ENCODE measurements at places on chromosomes 7 and 10.

- DNase-seq: no peak
Measured at GRCh38 chr10:14439451-14440259, 108.9 kb upstream of the FRMD4A start.

GRCh38 chr10:13184730-13185514, 23.6 kb downstream of the MCM10 start:
- DNase-seq: no peak

GRCh38 chr7:47420122-47420780, 161.7 kb downstream of the TNS3 start:
- no peak for DNase-seq

DNA sequence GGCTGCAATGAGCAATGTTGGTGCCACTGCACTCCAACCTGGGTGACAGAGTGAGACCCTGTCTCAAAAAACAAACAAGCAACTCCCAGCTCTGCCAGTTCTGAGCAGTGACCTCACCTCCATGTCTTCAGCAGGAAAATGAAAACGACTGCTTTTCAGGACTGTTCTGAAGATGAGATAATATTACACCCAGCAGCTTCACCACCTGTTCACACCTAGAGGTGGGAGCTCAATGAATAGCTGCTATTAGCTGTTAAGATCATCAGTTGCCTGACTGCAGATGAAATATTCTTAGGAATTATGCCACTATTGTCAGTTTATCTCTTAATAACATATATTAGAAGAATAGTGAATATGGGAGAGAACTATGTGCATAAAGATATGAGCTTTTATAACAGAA, 48.4 kb upstream of the CYTH3 start:
- DNase-seq: no peak

DNA sequence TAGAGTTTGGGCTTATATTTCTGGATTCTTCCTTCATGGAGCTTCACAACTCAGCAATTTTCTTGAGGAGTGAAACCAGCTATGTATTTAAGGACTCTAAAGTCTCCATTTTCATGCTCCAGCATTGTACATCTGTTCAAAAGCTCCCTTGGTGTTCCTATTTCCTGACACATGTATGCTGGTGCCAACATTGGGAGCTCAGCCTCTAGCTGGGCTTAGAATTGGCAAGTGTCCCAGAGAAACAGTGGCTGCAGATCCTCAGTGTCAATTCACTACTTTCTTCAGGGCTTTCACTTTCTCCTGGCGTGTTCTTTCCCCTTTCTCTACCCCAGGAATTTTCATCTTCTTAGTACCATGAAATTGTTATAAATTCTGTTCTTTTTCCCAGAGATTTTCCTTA, 103.1 kb downstream of the ZNF467 start:
- DNase-seq: no peak

- no peak for DNase-seq
Measured at GRCh38 chr10:25753776-25754175, 180.3 kb upstream of the MYO3A start.

Measured in CD4-positive, alpha-beta T cell treated with Interleukin-10 for 1 hour (primary cell).